ENCODE measurements at places on chromosomes 6 and 20. TPM values are rescaled to one million over a fixed set of nuclear protein-coding genes. Genes with fewer than 3 reads are reported as not detected.

DNA sequence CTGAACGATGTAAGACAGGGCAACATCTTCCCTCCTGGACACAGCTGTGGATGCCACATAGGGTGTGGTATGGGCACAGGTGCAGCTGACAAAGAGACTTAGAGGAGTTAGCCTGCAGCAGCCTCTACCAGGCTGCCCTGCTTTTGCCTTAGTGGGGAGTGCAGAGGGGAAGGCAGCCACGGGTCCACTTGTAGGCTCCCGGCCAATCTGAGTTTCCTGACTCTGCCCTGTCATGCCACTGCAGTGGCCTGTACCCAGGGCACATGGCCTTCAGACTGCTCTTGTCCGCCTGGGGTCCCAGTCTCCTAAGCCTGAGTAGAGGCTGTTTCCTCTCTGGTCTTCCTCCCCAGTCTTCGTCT, 17.1 kb upstream of the CST9L start:
- no peak overlapping the region for H3K4me3 ChIP-seq
- no peak overlapping the region for H3K27ac ChIP-seq
- H3K4me1 ChIP-seq: peaks cover 18% of the 10 kb centered on the region
- H3K27me3 ChIP-seq: no peaks in the 10 kb centered on the region
- no peaks in the 10 kb centered on the region for H3K36me3 ChIP-seq
- no peak for DNase-seq

DNA sequence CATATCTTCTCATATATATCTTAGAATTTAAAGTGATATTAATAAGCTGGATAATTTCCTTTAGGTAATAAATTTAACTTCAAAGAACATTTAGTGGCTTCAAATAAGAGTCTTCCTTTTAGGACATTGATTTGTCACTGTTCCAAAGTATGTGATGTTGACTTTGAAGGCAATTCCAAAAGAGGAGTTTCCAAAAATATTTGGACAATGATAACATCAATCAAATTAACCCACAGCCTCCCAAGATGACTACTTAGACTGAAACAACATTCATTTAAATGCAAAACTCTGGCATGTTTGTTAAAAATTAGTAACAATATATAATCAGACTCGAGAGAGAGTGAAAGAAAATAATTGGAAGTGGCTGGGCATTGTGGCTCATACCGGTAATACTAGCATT, 211.1 kb downstream of the OGFRL1 start:
- H3K4me1 ChIP-seq: peaks cover 38% of the 10 kb centered on the region
- H3K4me3 ChIP-seq: no peak overlapping the region
- no peak for DNase-seq

DNA sequence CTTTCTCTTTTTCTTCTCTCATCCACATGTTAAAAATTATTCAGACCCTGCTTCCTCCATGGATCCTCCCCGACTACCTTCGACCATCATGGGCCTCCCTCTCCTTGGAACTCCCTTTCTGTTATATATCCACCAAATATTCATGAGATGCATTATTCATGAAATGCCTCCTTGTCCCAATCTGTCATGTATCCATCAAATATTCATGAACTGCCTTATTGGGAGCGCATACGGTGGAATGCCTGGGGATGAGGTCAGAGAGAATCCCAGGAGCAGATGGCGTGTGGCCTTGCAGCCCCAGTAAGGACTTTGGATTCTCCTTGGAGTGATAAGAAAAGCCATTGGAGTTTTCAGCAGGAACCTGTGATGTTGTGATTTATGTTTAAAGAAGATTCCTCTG, 97.0 kb downstream of the NRN1 start:
- no peaks in the 10 kb centered on the region for H3K4me1 ChIP-seq
- no peak for DNase-seq
- H3K27ac ChIP-seq: no peak overlapping the region
- no peaks in the 10 kb centered on the region for H3K27me3 ChIP-seq

CST2 gene
- not detected for total RNA-seq

BHLHE23 gene
- total RNA-seq: not detected

GRCh38 chr20:63941282-63942081, 14.7 kb downstream of the UCKL1 start:
- H3K27me3 ChIP-seq: no peaks in the 10 kb centered on the region
- no peak overlapping the region for H3K4me3 ChIP-seq
- no peaks in the 10 kb centered on the region for H3K4me1 ChIP-seq
- H3K27ac ChIP-seq: peak overlapping the region; percentile 64
- H3K36me3 ChIP-seq: peaks cover 92% of the 10 kb centered on the region

DNA sequence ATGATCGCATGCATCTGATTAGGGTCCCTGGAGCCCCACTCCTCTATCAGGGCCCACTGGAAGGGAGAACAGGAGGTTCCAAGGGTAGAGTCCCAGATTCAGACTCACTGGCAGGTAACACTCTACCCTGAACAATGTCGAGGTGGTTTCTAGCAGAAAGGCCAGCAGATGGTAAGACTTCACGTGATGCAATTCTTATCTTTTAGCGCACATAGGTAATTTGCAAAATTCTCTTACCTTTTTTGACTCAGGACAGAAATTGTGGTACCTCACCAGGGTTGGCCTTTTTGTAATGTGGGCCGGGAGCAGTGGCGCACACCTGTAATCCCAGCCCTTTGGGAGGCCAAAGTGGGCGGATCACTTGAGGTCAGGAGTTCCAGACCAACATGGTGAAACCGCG, 228.1 kb upstream of the JARID2 start:
- no peak for DNase-seq
- H3K27me3 ChIP-seq: no peaks in the 10 kb centered on the region
- no peaks in the 10 kb centered on the region for H3K4me1 ChIP-seq
- H3K36me3 ChIP-seq: no peaks in the 10 kb centered on the region
- H3K4me3 ChIP-seq: no peak overlapping the region

DNA sequence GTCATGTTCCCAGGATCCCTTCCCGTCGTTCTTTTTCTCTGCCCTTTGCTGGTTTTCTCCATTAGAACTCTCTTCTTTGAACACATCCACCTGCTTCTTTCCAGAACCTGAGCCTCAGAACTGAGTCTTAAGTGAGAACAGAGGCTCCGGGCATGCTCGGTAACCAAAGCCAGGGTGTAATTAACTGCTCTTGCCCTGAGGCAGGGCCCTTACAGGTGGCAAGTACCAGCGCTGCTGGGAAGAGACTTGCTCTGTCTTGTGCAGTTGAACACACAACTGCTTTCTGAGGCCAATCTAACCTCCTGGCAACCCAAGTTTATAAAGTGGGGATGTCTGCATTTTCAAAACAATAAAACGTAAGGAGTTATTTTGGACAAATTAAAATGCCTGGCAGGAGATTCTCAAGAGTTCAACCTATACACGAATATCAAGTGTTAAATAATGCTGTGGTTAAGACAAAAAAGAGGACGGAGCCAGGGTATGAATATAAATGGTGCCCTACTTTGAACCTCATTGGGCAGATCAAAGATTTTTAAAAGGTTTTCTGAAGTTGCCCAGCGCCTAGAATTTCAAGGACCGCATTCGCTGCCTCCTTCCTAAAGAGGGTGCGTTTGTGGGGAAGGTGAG, 12.4 kb upstream of the DEK start:
- H3K36me3 ChIP-seq: peaks cover 13% of the 10 kb centered on the region
- peaks cover 39% of the 10 kb centered on the region for H3K27me3 ChIP-seq
- no peak overlapping the region for H3K27ac ChIP-seq
- H3K4me1 ChIP-seq: no peaks in the 10 kb centered on the region
- H3K4me3 ChIP-seq: peak overlapping the region; percentile 76

ZNF322 gene
- 25.1 TPM for total RNA-seq

DNA sequence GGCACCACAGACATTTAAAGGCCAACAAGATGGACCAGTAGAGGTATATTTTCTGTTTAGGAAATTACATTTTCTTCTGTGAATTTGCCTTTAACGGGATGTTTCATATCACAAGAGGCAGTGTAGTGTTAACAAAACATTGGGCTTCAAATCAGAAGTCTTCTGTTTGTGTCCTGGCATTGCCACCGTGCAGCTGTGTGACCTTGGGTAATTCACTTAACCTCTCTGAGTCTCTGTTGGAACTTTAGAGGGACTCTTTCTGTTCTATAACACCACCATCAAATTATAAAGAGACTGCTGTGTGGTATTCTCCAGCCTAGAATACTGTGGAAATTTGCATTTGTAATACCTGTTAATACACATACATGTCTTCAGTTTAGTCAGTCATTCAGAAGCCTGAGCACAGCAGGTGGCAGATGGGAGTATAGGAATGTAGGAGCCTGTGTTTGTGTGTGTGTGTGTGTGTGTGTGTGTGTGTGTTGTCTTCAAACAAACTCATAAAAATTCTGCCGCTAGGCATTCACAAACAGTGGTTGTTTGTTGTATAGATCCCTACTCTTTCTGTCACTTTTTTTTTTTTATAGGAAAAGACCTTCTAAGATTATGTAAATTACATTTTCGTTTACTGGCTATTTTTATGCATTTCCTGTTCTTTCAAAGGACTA, 22.6 kb downstream of the UST start:
- no peak for DNase-seq
- no peaks in the 10 kb centered on the region for H3K36me3 ChIP-seq
- no peaks in the 10 kb centered on the region for H3K27me3 ChIP-seq

DNA sequence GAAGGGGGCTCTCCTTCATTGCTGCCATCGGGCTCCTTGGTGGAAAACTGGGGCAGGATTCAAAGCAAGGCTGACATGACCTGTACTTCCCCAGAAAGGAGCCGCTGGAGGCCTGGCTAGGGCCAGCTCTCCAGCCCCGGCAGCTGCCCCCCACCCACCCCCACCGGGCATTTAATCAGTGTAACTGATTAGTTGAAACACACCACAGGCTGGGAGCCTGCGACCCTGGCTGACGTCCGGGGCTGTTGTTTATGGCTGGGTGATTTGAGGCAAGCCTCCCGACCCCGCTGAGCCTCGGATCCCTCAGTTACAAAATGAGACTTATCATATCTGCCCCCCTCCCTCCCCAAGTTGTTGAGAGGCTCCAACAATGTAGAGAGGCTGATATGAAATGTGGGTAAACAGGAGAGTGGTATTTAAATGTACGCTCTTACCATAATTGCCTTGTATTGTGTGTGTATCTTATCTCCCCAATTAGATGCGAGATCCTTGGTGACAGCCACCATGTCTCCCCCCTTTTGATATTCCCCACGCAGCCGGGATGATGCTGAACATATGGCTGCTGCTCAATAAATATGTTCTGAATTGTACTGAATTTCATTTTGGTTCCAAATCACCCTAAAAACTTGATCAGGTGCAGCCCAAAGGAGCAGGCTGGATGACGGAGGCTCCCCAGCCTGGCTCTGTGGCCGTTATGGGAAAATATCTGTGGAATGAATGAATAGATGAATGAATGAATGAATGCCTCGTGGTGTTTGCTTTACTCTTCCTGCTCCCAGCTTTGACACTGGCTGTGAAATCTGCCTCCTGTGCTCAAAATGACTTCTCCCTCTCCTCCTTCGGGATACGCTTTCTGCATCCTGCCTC, 31.8 kb upstream of the APCDD1L start:
- no peaks in the 10 kb centered on the region for H3K4me1 ChIP-seq
- H3K27ac ChIP-seq: no peak overlapping the region
- DNase-seq: no peak
- peaks cover 82% of the 10 kb centered on the region for H3K27me3 ChIP-seq

DNA sequence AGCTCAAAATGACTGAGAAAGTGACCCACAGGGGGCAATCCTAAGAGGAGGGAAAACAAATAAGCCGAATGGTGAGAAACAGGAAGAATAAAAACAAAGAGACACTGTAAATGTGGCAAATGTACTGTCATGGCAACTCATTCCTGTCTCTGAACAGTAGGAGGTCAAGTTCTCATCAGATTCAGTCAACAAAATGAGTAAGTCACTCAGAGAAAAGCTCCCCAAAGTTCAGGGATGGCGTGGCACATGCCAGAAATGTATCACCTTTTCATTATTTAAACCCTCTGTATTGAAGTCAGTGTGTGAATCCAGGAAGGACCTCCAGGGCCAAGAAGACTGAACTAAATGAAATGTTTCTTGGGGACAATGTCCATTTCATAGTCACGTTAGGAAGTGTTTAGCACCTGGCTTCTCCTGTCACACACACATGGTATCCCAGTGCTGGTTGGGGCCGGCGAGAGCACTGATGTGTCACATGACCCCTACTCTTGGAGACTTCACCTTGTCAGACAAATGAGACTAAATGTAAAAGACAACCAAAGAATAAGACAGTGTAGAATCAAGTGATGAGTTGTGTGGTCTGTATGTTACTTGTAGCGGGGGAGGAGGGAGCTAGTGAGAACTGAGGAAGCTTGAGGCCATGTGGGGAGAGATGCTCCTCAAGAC, 20.7 kb downstream of the CNR1 start:
- no peak overlapping the region for H3K27ac ChIP-seq
- H3K27me3 ChIP-seq: peaks cover 31% of the 10 kb centered on the region
- DNase-seq: no peak
- H3K4me1 ChIP-seq: no peaks in the 10 kb centered on the region
- no peak overlapping the region for H3K4me3 ChIP-seq
- H3K36me3 ChIP-seq: no peaks in the 10 kb centered on the region

DNA sequence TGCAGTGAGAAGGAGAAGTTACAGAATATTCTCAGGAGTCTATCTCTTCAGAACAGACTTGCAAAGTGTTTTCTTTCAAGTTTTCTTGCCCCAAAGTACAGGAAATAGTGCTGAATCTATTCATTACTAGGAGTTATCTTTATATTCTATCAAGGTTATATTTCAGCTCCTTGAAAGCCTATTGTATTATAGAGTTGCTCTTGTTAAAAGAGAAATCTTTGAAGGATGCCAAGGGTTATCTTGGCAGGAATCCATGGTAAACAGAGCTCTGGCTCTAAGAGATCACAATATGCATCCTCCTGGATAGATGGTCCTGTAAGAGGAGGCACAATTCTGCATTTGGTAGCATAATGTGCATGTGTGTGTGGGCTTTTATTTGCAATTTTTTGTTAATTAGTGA, 21.2 kb upstream of the SNRPB2 start:
- no peaks in the 10 kb centered on the region for H3K27me3 ChIP-seq
- no peak overlapping the region for H3K4me3 ChIP-seq
- no peak overlapping the region for H3K27ac ChIP-seq

KIF25 gene
- not detected for total RNA-seq

DNA sequence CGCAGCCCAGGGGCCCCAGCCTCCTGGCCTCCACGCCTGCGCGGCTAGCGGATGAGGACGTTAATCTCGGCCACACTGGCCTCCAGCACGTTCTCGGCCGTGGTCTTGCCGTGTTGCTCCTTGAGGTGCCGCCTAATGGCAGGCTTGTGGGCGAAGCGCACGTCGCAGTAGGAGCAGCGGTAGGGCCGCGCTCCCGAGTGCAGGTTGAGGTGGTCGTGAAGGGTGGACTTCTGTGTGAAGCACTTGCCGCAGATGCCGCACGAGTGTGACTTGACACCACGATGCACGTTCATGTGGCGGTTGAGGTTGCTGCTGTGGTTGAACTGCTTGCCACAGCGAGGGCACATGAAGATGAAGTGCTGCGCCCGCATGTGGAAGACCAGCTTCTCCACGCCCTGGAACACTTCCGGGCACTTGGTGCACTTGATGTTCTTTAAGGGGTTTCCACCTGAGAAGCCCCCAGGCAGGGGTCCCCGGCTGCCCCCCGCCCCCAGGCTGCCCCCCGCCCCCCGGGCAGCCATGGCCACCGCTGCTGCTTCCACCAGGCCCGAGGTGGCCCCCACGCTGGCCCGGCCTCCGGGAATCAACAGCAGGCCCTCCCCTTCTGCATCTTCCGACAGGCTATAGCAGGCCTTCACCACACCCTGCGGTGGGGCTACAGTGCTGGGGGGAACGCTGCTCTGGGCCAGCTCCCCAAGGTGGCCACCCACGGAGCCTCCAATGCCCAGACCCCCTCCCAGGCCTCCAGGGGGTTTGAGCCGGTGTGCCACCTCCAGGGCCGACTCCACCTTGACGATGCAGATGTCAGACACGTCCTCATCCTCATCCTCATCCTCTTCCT, 1.8 kb downstream of the ZBTB12 start:
- H3K27ac ChIP-seq: no peak overlapping the region
- no peak for DNase-seq
- peak overlapping the region; percentile 99 for H3K4me3 ChIP-seq
- peaks cover 46% of the 10 kb centered on the region for H3K4me1 ChIP-seq
- H3K27me3 ChIP-seq: no peaks in the 10 kb centered on the region

PRICKLE4 gene
- 7.1 TPM for total RNA-seq
